Left kidney (tissue), 8 donors: ENCODE measurements at places on chromosomes 12 and 14.

- DNase-seq = no peak
Observed at GRCh38 chr12:38961012-38961411, 55.6 kb upstream of the CPNE8 start.

GRCh38 chr14:53807542-53807941 lies 149.1 kb downstream of the BMP4 start:
- DNase-seq = no peak

DNA sequence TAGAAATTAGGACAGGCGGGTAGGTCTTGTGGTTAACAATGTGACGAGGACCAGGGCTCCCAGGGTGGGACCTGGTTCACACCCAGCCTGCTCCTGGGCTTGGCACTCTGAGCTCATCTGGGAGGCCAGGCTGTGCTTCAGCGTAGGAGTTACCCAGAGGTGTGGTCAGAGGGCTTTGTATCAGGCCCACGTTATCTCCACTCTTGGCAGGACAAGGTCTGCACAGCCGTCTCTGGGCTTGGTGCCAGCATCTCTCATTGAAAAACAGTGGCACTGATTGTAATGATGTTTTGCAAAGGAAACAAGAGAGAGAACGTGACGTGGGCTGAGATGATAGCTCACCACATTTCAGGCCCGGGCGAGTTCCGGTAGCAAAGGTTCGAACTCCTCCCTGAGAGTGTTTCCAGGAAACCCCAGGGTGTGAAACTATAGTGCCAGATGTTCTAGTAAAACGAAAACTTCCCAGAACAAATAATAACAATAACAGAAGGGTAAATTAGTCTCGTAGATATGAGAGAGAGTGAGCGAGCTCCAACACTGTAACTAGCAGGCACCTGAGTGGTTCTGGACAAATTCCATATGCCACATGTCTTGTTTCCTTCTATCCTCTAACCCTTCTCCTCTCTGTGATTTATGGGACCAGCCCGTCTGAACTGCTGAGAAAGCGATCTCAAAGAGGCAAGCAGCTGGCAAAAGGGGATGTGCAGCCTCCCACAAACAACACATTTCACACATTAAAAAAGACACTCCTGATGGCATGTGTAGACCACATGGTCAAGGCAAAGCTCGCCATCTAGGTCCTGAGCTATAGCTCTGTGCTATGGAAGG lies 227.3 kb downstream of the KTN1 start:
- DNase-seq = peak; percentile 47

- DNase-seq = no peak
Observed at GRCh38 chr14:96486705-96487104, 15.5 kb upstream of the PAPOLA start.

DNA sequence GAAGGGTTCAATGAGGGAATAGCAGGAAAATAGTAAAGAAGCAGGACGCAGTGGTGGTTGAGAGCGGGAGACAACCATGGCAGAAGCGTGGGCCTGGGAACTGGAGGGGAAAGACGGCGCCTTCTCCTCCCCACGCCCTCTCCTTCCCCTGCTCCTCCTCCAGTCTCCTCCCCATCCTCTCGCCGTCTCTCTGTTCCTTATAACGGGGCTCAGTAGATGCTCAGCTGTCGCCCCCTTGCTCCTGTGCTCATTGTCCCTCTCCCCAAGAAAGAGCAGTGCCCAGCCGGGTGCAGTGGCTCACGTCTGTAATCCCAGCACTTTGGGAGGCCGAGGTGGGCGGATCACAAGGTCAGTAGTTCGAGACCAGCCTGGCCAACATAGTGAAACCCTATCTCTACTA lies 142.0 kb downstream of the BCL11B start:
- no peak for DNase-seq

- DNase-seq = no peak
Observed at GRCh38 chr12:106552228-106552627, 30.6 kb upstream of the RFX4 start.

GRCh38 chr12:2051700-2052621 lies 826 bp upstream of the CACNA1C start:
- DNase-seq = no peak

DNA sequence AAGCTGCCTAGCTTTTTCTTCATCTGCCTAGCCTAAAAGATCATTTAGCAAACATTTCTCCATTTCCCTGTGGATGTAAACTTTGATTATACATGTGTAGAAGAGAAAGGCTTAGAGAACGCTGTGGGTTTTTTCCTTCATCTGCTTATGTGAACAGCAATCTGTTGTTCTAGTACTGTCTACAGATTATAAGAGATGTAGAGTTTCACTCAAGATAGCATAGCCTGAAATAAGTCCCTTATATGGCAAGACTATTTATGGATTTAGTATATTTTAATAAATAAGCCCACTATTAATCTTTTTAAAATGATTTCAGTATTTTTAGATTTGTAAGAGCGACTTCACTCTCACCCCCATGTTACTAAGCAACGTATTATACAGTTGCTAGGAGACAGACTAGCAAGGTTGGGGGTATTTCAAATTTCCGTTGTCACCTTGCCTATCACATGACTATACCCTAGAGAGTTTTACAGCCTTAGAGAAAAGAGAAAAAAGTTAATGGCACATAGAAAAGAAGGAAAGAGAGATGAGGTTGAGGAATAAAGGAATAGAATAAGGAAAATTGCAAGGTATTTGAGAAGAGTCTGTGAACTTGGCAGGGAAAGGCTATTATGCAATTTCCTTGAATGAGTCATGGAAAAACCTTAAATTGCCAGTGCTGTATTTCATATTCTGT lies 12.2 kb upstream of the TUBA1A start:
- peak; percentile 48 for DNase-seq

- DNase-seq = no peak
Observed at GRCh38 chr14:67456732-67457131, 31.8 kb downstream of the TMEM229B start.

DNA sequence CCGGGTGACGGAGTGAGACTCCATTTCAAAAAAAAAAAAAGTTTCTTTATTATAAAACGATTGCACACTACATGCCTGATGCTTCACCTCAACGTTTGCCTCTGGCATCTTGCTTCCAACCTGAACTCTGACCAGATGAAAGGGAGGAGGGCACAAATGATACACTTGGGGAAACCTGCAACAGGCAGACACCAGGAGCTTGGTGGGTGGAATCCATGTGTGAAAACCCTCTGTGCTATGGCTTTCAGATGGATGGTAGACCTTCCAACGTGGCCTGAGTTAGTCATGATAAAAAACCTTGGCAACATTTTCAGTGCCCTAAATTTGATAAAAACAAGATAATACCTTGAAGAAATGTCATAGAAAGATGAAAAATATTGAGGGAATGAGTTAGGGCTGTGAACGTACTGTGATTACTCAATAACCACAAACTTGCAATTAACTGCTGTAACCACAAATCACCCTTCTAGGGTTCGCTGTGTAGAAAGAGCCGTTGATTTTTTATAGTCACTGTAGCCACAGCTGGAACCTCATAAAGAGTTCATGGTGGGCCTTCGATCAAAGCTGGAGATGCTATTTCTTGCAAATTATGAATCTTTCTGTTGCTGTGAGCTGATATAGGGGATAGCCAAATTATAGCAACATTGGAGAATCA lies 26.1 kb upstream of the GZMB start:
- no peak for DNase-seq

DNA sequence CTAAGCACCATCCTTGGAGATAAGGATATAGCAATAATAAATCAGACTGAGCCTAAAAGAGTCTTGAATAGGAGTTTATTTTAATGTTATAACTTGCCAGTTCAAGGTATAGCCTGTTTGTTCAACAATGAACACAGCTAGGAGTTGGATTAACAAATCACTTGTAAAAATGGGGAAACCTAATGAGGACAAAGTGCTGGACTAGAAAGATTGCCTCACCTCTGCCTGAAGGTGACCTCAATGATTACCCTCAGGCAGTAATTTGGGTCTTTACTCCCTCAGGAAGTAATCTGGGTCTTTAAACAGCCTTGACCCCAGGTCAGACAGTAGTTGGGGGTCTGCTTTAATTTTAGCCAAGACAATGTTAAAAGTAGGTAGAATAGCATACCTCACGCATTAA lies 35.5 kb upstream of the CDKL1 start:
- no peak for DNase-seq

- no peak for DNase-seq
Observed at GRCh38 chr14:94562941-94563883, 2.0 kb downstream of the SERPINA4 start.

GRCh38 chr14:75366963-75367362 lies 60.9 kb upstream of the JDP2 start:
- no peak for DNase-seq

DNA sequence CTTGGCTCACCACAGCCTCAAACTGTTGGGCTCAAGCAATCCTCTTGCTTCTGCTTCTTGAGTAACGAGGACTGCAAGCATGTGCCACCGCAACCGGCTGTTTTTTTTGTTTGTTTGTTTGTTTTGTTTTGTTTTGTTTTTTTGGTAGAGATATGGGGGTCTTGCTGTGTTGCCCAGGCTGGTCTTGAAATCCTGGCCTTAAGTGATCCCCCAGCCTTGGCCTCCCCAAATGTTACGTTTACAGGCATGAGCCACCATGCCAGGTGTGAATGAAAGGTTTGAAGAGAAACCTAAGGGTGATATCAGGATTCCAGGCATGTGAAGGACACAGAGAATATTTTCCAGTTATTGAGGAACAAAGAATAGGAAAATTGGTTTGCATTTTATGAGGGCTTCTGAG lies 45.0 kb downstream of the ANO6 start:
- no peak for DNase-seq

DNA sequence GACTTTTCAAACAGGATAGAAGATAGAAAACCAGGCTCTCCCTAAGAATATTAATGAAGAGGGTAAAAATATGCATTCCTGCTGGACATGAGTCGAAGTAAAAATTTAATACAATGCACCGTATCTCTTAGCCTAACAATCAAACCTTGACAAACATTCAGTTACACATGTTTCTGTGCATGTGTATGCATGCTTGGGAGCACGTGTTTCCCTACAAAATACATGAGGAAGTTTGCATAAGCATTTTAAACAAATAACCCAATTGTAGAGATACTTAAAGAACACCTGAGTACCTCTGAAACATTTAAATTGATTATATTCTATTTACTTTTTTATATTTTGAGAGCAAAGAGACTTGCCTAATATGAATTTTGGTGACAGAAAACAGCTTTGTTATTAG lies 1763.7 kb upstream of the SEL1L start:
- no peak for DNase-seq

GRCh38 chr14:66046591-66046990 lies 439.6 kb upstream of the CCDC196 start:
- no peak for DNase-seq

- DNase-seq = no peak
Observed at GRCh38 chr14:56414236-56414635, 165.4 kb upstream of the TMEM260 start.

GRCh38 chr12:88520436-88520820 lies 59.8 kb downstream of the KITLG start:
- DNase-seq = no peak

- no peak for DNase-seq
Observed at GRCh38 chr12:71652656-71653055, 11.0 kb downstream of the ZFC3H1 start.

- no peak for DNase-seq
Observed at GRCh38 chr12:117090388-117090787, 8.8 kb downstream of the TESC start.

DNA sequence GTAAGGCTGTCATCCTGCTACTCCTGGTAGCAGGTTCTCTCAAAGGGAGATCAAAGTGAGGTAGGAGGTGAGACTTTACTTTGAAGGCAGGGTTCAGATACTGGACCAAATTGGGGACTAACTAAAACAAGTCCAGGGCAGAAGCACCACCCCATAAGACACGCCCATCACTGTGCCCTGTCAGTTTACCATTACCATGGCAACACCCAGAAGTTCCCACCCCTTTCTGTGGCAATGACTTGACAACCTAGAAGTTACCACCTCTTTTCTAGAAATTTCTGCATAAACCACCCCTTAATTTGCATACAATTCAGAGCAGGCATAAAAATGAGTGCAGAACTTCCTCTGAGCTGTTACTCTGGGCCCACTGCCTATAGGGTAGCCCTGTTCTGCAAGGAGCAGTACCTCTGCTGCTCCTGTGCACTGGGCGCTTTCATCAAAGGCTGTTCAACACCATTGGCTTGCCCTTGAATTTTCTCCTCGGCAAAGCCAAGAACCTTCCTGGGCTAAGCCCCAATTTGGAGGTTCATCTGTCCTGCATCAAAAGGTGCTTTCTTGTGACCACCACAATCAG lies 64.8 kb upstream of the MAX start:
- no peak for DNase-seq

DNA sequence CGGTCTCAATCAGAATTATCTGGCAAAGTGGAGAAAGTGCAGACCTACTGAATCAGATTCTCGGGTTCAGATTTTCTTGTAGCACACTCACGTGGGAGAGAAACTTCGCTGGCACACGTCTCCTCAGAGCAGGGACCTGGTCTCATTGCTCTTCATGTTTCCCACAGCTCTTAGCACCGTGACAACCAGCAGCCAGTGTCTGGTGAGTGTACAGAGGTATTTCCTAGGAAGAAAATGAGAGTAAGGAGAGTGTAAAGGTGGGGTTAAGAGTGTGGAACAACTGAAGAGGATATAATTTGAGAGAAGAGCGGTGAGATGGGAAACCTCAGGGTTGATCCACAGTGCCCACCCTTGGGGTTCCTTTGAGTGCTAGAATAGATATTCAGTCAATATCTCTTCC lies 89.2 kb downstream of the ARF6 start:
- no peak for DNase-seq

DNA sequence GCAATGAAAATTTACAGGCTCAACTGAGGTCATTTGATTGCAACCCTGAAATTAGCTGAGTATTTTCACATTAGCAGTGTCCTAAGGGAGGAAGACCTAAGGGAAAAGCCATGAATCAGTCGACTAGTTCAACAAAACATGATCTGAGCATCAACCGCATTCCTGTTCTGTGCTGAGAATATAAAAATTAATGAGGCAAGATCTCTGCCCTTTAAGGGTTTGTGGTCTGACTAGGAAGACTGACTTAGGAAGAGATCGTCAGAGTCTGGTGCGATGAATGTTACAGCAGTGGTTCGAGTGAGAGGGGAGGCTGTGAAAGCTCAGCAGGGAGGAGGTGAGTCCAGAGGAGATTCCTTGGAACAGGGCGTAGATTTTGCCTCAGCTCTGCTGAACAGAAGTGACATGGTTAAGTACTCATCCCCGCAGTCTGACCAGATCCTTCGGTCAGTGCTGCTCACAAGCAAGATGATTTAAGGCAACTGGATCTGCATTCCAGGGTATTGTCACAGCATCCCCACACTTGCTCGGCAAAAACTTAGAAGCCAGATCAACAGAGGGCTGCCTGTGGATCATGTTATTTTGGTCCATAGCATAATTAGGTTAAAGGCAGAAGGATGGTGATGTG lies 49.6 kb downstream of the BMAL2 start:
- peak; percentile 59 for DNase-seq

GRCh38 chr12:62517887-62518286 lies 51.3 kb downstream of the MON2 start:
- DNase-seq = no peak

GRCh38 chr14:101108579-101109346 lies 205.2 kb upstream of the RTL1 start:
- DNase-seq = no peak
